ENCODE measurements at places on chromosomes 1 and 21.

DNA sequence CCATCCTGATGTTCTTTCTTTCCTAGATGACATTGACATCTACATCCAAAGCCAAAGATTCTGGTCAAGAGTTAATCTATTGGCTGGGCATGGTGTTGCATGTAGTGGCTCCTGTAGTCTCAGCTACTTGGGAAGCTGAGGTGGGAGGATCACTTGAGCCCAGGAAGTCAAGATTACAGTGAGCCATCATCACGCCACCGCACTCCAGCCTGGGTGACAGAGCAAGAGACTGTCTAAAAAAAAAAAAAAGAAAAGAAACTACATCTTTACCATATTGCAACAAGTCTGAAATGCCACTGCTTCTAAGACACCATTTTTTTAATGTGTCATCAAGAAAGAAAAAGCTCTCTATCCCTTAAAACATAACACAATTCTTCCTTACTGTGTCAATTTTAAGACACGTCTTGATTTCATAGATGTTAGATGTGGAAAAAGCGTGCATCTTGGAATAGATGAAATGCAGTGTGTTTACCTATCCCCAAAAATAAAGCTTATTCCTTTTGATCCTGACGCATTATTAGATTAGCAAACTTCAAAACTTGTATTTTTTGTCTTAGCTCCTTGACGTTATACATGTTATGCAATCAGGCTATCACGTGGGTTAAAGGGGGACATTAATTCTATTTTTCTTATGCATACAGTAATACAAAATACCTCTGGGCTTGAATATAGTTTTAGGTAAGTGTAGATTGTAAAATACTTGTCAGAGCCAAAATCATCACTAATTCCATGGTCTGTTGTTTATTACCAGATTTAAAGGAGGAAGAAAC, 46.3 kb downstream of the ELAPOR1 start:
- no peak for DNase-seq

- no peak for DNase-seq
These were observed 105.0 kb downstream of the HUNK start for GRCh38 chr21:31977816-31978215.

- DNase-seq, result no peak
These were observed 655.7 kb upstream of the ADAMTS5 start for GRCh38 chr21:27622631-27623030.

- DNase-seq, result no peak
These were observed 239.6 kb upstream of the ADAMTS5 start for GRCh38 chr21:27206368-27206982.

GRCh38 chr1:20733360-20733975, 965 bp upstream of the SH2D5 start:
- DNase-seq, result no peak

DNA sequence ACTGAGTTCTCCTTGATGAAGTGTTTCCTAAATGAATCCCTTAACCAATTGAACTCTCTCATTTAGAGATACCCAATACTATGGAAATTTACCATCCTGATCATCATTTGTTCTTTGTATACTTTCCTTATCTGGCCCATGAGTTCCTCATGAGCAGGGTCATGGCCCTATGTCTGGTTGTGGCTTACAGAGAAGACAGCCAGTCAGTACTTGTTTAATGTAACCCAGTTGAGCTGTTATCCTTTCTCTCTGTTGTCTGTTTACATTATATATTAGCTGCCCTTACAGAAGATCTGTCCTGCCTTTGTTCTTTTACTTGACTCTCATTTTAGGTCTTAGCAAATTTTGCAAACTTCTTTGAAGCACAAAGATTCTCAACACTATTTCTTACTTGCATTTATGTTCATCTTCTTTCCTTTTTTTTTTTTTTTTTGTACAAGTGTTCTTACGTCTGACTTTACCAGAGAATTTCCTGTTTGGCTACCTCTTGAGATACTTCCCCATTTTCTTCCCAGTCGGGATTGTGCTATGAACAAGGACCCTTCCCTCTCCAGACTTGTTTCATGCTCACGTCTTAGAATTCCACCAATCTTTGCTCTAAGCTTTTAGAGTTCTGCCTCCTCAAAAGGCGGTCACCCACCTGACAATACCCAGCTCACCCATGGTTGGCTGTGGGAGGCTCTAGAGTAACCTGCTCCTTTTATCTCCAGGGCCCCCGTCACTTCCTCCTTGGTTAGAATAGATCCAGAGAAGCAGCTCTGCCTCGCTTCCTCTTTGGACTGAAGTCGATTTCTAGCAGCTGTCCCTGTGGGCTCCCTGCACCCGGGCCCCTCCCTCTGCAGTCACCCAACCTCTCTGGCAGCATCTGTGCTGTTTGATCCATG, 53.6 kb upstream of the RUNX1 start:
- DNase-seq, result no peak

- DNase-seq, result no peak
These were observed at the start of gene ARHGEF16 for GRCh38 chr1:3453891-3454810. Gene ARHGEF16 (plus strand): TSS chr1:3454665. CDS start chr1:3463085, 8,420 bp downstream.

- no peak for DNase-seq
These were observed 4.0 kb downstream of the WDR26 start for GRCh38 chr1:224430511-224431113.

- DNase-seq, result no peak
These were observed 3.0 kb upstream of the GABRD start for GRCh38 chr1:2016123-2016522.

DNA sequence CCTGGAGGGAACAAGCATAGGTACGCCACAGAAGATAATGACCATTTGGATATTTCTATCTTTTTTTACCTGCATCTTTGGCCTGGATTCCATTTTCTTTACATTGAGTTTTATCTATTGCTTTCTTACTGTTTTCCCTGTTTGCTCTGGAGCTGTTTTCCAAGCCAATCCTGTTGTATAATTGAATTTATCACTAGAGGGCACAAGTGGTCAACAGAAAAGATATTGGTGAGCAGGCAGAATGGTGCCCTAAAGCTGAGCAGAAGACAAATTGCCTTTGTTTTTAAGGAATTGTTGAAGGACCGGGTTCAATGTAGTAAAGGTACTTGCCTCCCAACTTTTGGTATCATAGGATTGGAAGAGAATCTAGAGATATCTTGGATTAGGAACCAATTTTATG, 152.8 kb downstream of the PPP1R12B start:
- DNase-seq, result no peak

DNA sequence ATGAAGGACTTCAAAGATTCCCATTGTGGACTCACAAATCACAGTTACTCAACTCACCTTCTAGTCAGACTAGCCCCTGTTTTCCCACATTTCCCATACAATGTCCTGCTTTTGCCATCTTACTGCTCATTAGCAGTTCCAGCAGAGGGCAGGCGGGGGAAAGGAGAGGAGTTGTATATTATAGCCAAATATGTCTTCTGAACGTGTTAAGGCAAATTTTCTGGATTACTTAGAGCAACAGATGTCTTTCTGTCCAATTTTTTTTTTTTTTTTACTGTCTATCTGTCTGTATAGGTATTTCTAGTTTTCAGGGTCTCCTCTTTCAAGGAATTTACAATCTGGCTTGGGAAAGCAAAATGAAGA, 29.9 kb upstream of the DDAH1 start:
- DNase-seq, result no peak

DNA sequence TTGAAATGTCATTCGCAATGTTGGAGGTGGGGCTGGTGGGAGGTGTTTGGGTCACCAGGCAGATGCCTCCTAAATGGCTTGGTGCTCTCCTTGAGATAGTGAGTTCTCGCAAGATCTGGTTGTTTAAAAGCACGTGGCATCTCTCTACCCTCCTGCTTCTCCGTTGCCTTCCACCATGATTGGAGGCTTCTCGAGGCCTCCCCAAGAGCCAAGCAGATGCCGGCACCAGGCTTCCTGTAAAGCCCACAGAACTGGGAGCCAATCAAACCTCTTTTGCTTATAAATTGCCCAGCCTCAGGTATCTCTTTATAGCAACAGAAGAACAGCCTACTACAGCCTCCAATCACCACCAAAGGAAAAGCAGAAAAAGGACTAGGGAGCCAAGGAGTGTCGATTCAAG, 80.5 kb downstream of the PDE9A start:
- no peak for DNase-seq

GRCh38 chr1:42223036-42223435, 58.5 kb upstream of the GUCA2A start:
- DNase-seq, result no peak

GRCh38 chr21:17513214-17514123, 626 bp downstream of the CXADR start:
- DNase-seq, result peak; percentile 2

DNA sequence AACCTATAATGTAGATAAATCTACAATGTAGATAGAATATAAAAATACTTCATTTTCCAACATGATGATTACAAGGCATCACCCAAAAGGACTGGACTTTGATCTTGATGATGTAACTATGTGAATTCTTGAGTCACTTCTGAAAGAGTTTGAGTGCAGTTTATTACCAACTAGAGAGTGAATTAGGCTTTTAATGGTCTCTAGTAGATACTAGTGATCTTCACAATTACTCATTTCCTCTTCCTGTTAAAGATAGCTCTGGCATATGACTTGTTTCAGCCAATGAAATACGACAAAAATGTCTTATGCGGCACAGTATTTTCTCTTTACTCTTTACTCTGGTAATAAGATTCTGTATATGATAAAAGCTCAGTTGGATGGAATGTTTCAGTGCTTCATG, 1588.1 kb upstream of the B3GALT2 start:
- DNase-seq, result no peak

- no peak for DNase-seq
These were observed 86.9 kb downstream of the GRIK3 start for GRCh38 chr1:36947384-36947783.

DNA sequence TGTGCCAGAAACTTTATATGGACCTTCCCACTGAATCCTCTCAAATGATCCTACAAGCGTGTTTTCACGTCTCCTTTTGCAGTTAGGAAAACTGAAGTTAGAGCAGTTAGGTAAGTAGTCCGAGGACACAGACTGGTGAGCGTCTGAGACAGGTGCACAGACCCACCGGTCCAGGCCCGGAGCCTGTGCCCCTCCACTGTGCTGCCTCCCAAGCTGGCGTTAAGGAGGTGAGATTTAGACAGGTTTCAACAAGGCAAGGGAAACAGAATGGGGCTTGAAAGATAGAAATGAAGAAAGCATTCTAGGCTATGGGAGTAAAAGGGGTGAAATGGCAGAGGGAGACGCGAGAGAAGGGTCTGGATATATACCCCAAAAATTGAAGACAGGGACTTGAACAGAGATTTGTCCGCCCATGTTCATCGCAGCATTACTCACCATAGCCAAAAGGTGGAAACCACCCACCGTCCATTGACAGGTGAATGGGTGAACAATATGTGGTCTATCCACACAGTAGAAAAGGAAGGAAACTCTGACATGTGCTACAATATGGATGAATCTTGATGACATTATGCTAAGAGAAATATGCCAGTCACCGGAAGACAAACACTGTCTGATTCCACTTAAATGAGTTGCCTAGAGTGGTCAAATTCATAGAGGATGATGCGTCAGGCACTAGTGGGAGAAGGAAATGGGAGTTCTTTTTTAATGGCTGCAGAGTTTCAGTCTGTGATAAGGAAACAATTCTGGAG, 15.7 kb upstream of the PKP1 start:
- no peak for DNase-seq

DNA sequence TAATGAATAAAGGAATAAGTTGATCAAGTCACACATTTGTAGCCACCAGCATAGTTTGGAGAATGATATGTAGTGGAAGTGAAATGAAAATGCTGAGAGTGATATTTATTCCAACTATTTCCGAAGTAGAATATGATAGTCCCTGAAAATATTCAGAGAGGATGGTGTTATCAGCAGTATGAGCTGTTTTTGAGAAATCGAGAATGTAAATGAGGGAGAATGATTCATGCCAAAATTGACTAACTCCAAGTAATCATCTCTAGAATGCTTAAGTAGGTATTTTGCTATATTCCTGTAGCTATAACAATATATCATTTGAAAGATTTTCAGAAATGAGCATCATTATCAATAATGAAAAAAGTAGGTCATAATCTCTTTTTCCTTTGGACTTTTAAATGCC, 178.9 kb downstream of the PDE4B start:
- no peak for DNase-seq

- no peak for DNase-seq
These were observed 40.2 kb downstream of the NID1 start for GRCh38 chr1:236024641-236025040.

- DNase-seq, result no peak
These were observed 25.6 kb downstream of the MIS18A start for GRCh38 chr21:32253215-32253641.

GRCh38 chr1:197737916-197738315, 37.4 kb downstream of the DENND1B start:
- no peak for DNase-seq

- DNase-seq, result no peak
These were observed 237.6 kb upstream of the DUSP10 start for GRCh38 chr1:221979444-221980032.

DNA sequence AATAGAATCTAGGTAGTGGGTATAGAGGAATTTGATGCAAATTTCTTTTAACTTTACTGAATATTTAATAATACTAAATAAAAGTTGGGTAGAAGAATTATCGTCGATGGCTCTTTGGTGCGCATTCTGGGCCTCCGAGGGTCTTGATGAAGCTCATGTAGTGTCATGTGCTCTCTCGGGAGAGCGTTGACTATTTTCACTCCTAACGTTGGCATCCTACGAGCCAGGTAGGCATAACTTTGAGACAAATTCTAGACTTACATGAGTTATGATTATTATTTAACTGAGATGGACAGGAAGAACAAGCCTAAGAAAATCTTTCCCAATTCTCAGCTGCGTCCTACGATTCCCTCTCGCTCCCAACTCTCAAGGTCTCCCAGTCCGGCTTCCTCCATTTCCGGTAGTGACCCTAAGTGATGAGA, 550 bp upstream of the PCAT6 start:
- DNase-seq, result no peak

DNA sequence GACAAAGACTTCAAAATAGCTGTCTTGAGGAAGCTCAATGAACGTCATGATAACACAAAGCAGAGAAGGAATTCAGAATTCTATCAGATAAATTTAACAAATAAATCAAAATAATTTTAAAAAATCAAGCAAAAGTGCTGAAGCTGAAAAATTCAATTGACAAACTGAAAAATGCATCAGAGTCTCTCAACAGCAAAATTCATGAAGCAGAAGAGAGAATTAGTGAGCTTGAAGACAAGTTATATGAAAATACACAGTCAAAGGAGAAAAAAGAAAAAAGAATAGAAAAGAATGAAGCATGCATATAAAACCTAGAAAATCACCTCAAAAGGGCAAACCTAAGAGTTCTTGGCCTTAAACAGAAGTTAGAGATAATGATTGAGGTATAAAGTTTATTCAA, 21.0 kb upstream of the UHMK1 start:
- DNase-seq, result no peak

GRCh38 chr1:46254668-46255067, 7.1 kb downstream of the RAD54L start:
- no peak for DNase-seq

- no peak for DNase-seq
These were observed 96.3 kb upstream of the CSF3R start for GRCh38 chr1:36579039-36579438.

- no peak for DNase-seq
These were observed 21.3 kb upstream of the A3GALT2 start for GRCh38 chr1:33342041-33342723.

Measured in stimulated activated CD8-positive, alpha-beta memory T cell treated with anti-CD3 and anti-CD28 coated beads, Interleukin-15, amount 100 ng/mL, for 24 hours (primary cell).